ENCODE measurements at places on chromosomes 7 and 10.

GRCh38 chr7:69219381-69219780, 378.9 kb upstream of the AUTS2 start:
- DNase-seq: no peak

DNA sequence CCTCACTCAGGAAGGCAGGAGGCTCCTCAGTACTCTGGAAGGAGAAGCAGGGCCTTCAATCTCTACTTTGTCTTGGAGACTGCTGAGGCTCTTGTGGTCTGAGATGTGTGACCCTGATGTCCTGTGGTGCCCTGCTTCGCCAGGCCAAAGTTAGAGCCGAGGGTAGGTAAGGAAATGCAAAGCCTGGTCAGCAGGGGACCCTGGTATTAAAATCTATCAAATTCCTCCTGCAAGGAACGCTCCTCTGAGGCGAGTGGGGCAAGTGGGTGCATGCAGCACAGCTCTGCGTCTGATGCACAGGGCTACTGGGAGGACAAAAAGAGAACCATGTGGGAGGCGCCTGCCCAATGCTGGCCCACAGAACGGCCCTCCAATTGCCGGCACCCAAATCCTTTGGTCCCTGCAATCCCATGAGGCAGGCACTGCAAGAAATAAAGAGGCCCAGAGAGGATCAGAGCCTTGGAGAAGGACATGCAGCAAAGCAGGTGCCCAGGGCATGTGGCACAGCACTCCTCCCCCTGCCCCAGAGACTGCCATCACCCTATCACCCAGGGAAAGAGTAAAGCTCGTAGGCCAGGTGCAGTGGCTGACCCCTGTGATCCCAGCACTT, 23.1 kb upstream of the ZMIZ1 start:
- DNase-seq: no peak

DNA sequence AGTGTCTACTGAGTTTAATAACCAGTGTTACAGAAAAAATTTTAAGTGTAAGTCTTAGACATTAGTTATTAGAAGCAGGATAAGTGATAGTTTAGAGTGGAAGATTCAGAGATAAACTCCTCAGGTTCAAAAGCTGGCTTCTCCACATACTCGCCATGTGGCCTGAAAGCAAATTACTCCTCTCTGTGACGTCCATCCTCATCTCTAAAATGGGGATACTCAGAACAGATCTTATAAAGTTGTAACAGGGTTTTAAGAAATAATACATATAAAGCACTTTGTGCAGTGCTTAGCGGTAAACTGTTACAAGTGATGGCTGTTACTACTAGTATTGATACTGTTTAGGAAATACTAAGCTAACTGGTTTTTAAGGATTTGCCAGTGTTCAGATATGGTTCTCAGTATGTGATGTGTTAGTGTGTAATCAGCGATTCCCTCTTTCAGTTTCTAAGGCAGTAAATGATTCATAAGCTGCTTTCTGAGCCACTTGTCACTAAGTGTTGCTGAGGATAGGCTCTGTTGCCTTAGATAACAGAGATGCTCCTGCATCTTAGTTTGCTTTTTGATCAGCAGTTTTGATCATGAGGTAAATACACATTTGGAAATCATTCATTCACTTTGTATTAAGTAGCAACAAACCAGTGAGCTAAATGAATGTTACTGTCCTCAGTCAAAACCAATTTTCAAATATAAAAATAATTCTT, 58.7 kb downstream of the CYP51A1 start:
- no peak for DNase-seq

DNA sequence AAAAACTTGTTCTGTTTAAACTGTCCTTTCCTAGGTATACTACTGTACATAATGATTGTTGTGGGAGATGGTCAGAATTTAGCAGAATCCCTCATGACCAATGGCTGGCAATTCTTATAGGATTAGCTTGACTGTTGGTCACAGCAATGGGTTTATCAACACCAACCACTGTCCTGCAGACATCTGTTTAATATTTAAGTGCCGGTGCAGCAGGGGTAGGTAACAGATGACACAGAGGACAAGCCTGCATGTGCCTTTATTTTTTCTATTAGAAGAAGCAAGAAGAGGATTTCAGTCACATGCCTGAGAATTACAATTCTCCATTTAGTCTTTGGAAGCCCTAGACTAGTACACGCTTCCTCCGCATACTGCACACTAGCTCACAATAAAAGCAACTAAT, 48.4 kb downstream of the CCDC6 start:
- no peak for DNase-seq

DNA sequence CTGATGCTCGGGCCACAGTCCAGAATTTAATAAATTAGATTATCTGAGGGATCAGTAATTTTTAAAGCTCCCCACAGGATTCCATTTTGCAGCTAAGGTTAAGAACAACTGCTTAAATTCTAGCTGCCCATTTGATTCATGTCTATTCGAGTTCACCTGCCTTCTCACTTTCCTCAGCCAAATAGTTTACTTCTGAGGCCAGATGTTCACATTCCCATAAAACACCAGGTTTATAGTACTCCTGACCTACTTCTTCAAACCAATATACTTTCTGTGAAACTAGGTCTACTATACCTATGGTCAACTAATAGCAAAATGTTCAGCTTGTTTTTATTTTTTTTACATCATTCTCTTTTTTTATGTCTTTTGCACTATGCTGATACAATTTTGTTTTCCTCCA, 86.3 kb downstream of the GPR158 start:
- no peak for DNase-seq

DNA sequence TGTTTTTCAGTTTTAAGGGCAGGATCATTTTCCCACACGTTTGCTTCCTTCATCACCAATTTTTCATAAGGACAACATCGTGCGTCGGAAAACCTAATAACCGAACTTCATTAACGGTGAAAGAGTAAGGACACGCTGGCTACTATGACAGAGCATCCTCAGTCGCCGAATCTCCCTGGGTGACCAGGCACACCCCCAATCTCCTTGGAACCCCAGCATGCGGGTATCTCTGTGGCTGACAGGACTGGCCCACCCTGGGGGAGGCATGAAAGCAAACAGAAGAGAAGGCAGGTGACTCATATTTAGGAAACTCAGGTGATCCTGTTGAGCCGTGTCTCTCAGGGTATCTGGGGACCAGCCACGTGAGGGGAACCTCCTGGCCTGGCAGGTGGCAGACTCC, 134.2 kb downstream of the DIP2C start:
- no peak for DNase-seq

DNA sequence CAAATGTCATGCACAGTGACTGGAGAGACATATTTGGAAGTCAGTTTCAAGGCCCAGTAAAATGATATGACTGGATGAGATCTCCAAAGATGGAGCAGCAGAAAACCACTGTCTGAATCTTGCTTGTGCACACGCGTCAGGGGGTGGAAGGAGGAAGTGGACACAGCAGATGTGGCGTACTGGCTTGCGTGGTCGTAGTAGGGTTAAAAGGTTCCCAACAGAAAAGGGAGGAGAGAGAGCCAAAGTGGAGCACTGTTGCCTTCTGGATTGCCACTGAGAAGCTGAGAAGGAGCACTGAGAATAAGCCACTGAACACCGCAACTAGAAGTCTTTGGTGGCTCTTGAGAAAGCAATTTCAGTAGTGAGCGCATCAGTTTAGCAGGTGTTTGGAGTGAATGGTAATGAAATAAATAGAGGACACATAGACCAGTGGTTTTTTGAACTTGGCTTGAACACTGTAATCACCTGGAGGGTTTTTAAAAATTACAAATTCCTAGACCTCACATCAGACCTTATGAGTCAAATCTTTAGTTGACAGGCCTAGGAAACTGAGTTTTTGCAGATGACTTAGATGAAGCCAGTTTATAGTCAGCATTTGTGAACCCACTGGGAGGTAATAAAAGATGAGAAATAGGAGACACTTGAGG, 227.3 kb downstream of the PTEN start:
- no peak for DNase-seq

DNA sequence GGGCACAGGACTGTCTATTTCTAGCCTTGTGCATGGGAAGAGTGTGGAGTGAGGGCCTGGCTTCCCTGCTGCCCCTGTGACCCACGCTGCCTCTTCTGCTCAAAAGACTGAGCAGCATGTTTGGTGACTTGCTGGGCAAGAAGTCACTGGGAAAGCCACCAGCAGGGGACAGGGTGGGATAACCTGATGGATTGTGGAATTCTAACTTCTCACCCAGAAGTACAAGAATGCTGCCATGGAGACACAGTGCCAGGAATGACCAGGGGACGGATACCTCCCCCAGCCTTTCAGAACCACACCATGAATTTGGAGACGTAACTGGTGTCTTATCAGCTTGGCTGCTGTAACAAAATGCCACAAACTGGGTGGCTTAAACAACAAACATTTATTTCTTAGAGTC, 28.4 kb downstream of the GALNTL5 start:
- DNase-seq: no peak

DNA sequence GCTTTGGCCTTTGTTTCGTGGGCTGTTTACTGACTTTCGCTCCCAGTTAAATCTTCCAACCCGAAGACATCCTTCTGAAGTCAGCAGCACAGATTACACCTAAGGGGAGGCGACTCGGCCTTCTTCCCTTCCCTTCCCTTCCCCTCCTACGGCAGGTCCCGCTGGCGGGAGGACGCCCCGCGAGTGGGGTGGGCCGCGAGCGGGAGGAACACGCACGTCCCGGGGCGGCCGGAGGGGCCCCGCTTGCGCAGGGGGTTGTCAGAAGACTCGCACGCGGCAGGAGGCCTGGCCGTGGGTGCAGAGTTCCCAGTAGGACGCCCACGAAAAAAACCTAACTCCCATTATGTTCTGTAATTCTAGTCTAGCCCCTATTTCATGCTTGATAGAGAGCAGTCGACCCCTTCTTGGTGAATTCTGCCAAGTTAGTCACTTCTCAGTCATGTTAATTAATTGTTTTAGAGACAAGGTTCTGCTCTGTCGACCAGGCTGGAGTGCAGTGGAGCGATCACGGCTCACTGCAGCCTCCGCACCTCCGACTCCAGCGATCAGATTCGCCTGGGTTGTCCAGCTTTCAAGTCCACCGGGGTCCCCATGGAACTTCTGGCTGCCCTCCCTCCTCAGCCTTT, 19.2 kb upstream of the ZNF32 start:
- no peak for DNase-seq

GRCh38 chr10:77455561-77455960, 182.0 kb downstream of the KCNMA1 start:
- DNase-seq: no peak

- DNase-seq: no peak
These were observed 1.3 kb downstream of the TRPV6 start for GRCh38 chr7:142884286-142884640.

- DNase-seq: no peak
These were observed 65.7 kb downstream of the MYL10 start for GRCh38 chr7:101563198-101563901.

DNA sequence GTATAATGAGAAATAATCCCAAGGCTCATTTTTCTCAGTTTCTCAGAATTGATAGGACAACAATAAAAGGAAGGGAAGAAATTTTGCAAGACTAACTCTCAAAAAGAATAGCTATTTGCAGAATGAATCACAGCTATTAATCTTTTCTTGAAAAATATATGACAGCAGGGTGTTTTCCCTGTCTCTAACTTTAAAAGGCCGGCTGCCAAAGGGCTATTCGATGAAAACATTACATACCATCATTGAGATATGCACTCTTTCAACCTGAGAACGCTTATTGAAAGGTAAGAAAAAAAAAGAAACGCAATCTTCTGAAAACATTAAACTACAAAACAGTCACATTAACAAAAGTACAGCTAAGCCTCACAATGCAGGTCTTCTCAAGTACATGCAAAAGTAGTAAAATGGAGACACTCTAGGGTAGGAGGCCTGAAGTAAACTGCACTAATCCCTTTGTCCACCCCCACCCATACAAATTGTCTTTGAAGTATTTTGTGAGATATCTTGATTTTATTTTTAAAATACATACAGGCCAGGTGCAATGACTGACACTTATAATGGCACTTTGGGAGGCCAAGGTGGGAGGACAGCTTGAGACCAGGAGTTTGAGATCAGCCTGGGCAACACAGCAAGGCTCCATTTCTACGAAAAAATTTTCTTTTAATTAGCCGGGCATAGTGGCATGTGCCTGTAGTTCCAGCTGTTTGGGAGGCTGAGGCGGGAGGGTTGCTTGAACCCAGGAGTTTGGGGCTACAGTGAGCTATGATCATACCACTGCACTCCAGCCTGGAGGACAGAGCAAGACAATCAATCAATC, 83.0 kb downstream of the PARD3 start:
- no peak for DNase-seq

DNA sequence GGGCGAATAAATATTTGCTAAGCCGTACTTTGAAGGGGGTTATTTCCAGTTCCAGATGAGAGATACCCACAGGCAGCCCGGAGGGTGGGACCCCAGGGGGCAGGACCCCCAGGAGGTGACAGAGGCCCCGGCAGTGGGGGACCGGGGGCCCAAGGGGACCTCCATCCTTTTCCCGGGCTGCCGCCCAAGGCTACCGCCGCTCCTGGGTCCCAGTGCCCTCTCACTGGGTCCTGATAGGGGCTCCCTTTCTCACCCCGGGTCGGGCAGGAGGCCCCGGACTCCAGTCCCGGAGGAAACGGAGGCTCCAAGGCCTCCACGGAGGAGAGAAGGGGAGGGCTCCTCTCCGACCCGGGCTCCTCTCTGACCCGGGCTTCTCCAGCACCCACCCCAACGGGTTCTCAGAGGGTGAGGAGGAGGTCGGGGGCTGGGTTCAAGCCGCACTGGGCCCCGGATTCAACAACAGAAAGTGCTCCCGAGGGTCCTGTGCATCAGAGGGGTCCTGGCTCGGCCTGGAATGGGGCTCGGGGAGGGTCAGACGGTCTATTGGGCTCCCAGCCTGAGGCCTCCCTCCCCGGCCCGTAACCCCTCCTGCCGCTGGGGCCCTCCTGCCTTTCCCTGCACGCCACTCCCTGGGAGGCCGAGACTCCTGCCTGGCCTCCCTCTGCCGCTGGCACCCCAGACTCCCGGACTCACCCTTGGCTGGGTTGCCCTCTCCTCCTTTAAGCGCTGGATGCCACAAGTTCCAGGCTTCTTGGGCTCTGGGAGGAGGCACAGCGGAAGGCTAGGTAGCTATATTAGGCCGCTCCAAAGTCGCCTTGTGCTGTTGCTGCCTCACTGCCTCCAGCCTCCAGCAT, 62.5 kb downstream of the ZNF37A start:
- DNase-seq: no peak

DNA sequence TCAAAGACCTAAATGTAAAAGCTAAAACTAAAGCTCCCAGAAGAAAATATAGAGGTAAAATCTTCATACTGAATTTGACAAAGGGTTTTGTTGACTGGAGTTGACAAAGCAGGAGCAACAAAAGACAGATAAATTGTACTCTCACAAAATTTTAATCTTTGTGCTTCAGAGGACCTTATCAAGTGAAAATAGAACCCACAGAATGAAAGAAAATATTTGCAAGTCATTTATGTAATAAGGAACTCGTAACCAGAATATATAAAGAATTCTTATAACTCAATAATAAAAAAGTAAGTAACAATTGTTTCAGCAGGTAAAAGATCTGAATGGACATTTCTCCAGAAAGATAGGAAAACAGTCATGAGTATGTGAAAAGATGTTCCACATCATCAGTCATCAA, 62.0 kb upstream of the SRRM3 start:
- DNase-seq: no peak

Data from activated CD4-positive, alpha-beta T cell treated with anti-CD3 and anti-CD28 coated beads for 48 hours (primary cell).